ENCODE measurements at places on chromosomes 11 and 22. TPM values are rescaled to one million over a fixed set of nuclear protein-coding genes. Genes with fewer than 3 reads are reported as not detected.

DNA sequence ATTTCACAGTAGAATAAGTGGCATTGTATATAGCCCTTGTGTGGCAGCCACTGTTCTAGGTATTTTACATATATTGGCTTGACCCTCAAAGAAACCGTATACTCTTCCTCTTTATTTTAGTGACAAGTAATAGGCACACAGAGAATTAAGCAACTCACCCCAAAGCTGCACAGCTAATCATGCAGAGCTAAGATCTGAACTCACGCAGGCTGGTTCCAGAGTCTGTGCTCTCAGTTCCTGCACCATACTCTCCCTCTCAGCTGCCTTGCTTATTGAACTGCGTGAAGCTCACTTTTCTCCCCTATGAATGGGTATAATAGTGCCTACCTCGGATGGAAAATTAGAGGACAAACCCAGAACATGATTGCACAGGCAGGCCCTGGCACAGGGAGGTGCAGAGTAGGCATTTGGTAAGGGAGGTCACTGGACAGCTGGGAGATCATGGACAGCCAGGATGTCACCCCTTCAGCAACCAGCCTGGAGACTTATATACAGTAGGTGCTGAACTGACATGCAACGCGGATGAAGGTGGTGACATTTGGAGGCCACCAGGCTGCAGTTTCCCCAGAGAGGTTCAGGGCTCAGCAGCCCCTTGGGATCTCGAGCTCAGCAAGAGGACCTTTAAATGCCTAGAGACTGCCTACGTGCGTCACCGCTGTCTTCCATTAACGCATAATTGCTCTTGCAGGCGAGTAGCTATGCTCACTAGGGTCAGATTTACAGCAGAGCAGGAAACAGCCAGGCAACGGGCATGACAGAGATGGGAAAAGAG lies 78.4 kb upstream of the TP53I11 start:
- DNase-seq = no peak

Gene ZNF214
- 1.7 TPM for total RNA-seq

GRCh38 chr11:45266676-45267020 lies 19.5 kb downstream of the SYT13 start:
- no peak for DNase-seq

GRCh38 chr11:20840341-20840740 lies 171.0 kb downstream of the NELL1 start:
- DNase-seq = no peak

DNA sequence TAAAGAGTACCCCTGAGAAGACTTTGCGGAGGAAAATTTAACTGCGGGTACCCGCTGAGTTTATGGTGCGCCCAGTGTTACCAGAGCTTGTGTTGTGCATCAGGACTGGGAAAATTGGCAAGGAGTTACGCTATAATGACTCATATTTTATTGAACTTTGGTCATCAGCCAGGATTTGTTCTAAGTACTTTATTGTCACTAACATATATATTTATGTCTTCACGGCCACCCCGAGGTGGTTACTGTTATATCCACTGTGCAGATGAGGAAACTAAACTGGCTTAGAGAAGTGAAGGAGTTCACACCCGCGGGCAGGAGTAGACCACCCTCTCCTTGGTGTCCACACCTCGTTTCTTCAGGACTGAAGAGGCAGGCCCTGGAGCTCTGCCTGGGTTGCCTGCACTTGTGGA lies 667 bp downstream of the ACCS start:
- DNase-seq = peak; percentile 86

Gene MIAT
- 0.53 TPM for total RNA-seq

DNA sequence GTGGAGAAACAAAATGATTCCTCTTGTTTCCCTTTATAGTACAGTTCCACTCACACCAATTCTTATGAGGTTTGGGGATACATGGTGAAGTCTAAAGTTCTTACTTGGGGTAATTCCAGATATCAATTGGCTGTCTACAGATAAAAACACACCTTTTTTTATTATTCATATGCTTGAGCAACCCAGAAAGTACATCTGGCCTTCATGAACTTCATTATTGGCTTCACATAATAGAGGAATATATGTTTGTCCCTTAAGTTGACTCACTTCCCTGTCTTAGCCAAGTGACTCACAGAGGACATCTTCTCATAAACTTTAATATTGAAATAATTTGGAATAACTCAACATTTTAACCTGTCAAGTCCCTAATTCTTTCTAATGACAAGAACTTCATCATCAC lies 36.3 kb upstream of the SOX6 start:
- no peak for DNase-seq

Data from endothelial cell of umbilical vein (primary cell).